ENCODE measurements at places on chromosomes 1 and 21. TPM values are rescaled to one million over a fixed set of nuclear protein-coding genes. Genes with fewer than 3 reads are reported as not detected.

Gene XCL2
- not detected for total RNA-seq

Gene YARS1
- 49.2 TPM for total RNA-seq

Gene OXCT2
- total RNA-seq: 0.69 TPM

Gene CFAP141
- total RNA-seq: not detected

Gene LCK
- total RNA-seq: not detected

Gene PRELP
- total RNA-seq: 0.36 TPM

Gene TRPM2
- not detected for total RNA-seq

Gene THEM5
- total RNA-seq: not detected

Gene C1QA
- total RNA-seq: not detected

Gene A3GALT2
- not detected for total RNA-seq

Gene SV2A
- 4.2 TPM for total RNA-seq

Gene CD1B
- total RNA-seq: not detected

Gene GATAD2B
- 16.5 TPM for total RNA-seq

Gene OBSCN
- 3.4 TPM for total RNA-seq

Gene INAVA
- 0.36 TPM for total RNA-seq

Gene SOD1
- 303 TPM for total RNA-seq

Gene ANGPTL3
- total RNA-seq: not detected

Gene AGMAT
- 1.1 TPM for total RNA-seq

Gene CFHR1
- not detected for total RNA-seq

Gene HYI
- total RNA-seq: 16.2 TPM

Gene TP73
- total RNA-seq: not detected

Gene KRTAP10-1
- total RNA-seq: not detected

Gene IL12RB2
- 16.4 TPM for total RNA-seq

Gene PTAFR
- total RNA-seq: not detected

Gene LMX1A
- total RNA-seq: not detected

Gene GBP5
- 0.34 TPM for total RNA-seq

Gene C8B
- not detected for total RNA-seq

Gene SYPL2
- 0.33 TPM for total RNA-seq

Gene HSPA6
- 6.0 TPM for total RNA-seq

Gene SH2D1B
- total RNA-seq: not detected

Gene KCNC4
- total RNA-seq: 1.0 TPM

Gene EDEM3
- 52.0 TPM for total RNA-seq

Gene TNFRSF4
- total RNA-seq: not detected

Gene OR2AK2
- not detected for total RNA-seq

Gene HRNR
- not detected for total RNA-seq

Gene TMEM183A
- 93.0 TPM for total RNA-seq

Gene AMPD1
- total RNA-seq: not detected

Gene OR6P1
- not detected for total RNA-seq

Gene SERTAD4
- 0.73 TPM for total RNA-seq
